Activated T-cell treated with anti-CD3 and anti-CD28 coated beads for 1 hour (primary cell): ENCODE measurements at places on chromosomes 12 and 14.

DNA sequence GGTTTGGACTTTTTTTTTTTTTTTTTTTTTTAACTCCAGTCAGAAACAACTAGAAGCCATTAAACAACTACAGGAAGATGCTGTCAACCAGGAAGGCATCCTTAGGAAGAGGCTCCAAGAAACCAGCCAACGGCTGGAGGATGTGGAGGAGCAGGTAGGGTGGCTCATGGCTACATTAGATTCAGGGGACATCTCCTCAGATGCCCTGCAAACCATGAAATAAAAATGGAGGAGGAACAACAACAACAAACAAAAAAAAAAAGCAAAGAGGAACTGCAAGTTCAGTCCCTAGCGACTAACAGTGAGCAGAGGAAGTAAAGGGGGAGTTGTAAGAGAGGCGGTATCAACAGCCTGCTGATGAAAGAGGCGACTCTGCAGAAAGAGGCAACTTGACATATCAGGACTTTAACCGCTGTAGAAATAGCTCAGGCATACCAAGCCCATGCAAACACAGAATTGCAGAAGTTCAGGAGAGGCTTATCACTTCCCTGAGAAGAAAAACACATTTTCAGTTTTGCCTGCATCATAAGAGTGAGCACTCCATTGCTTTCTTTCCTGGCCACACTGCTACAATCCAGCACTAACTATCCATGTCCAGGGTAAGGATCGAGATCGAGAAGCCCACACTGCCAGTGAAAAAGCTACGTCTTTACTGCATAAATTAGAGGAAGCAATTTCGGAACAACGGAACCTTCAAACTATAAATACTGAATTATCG lies 103.5 kb upstream of the BCAT1 start:
- DNase-seq: peak; percentile 11

DNA sequence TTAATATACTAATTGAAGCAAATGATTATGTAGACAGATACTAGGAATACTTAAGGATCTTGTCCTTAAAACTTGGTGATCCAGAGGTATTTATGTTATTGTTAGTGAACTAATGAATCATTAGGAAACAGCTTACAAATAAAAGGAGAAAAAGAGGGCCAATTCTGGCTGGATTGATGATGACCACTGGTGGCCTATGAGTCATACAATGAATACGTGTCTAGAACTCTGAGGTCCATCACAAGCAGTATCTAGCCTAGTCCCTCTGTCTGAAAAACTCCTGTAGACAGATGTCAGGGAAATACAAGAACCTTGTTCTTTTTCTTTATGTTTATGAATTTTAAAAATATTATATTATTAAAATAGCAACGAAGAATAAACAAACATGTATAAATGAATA lies 51.7 kb upstream of the RTL1 start:
- DNase-seq: no peak

- DNase-seq: peak; percentile 19
These were observed 132.6 kb upstream of the PLEKHG7 start for GRCh38 chr12:92570056-92570753.

DNA sequence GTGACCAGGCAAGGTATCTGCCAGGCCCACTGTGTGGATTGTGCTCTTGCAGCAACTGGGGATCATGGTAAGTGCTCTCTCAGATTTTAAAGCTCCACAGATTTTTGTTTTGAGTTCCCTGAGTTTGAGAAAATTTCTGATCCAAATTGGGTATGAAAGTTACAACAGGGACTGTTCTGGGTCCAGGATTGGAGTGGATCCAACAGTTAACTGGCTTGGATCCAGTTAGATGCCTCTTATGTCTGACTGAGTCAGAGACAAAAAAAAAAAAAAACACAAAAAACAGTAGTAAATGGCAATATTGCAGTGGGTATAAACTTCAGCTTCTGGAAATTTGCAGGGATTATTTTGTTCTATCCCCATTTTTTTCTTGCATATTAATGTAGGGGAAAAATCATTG lies 598.8 kb downstream of the C12orf50 start:
- no peak for DNase-seq

DNA sequence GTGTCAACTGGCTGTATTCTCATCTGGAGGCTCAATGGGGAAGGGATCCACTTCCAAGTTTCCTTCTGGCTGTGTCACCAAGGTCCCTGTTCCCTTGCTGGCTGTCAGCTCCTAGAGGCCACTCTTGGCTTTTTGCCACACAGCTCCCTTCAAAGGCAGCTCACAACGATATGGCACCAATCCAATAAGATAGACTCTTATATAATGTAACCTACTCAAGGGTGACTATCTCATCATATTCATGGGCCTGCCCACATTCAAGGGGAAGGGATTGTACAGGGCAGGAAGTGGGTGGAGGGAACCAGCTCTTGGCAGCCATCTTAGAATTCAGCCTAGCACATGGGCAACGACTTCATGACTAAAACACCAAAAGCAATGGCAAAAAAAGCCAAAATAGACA lies 98.7 kb upstream of the PLXNC1 start:
- DNase-seq: no peak

DNA sequence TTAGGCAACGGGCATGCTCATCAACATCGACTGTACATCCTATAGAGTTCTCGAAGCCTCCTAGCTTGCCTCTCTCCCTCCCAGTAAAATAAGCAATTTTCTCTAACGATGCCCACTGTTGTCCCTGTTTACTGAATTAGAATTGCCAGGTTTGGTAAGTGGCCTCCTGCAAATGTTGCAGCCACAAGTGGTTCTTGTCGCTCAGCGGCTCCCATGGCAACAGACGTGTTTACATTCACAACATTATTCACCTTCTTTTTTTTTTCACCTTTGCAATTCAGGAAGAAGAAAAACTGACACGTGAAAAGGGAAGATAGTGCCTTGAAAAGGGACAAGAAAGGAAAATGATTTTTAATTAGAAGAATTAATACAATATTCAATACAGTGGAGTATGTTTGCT lies 100.9 kb upstream of the PKP2 start:
- DNase-seq: no peak

GRCh38 chr12:111121840-111122239 lies 201.5 kb upstream of the MYL2 start:
- DNase-seq: no peak

DNA sequence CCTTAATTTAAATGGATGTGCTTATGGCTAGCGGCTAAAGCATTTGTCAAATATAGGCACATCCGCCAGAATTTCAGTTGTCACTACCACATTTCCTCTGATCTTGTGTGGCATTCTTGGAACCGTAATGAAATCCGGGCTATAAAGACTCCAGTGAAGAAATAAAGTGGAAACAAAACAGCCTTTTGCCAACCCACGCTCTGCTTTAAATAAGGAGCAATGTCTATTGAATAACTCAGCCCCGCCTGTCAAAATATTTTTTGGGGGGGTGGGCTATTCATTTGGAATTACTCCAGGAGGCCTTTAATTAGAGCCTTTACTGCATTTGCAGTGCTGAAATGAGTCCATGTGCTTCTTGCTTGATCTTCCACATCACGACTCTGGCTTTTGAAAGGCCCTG lies 179.6 kb upstream of the RPH3A start:
- DNase-seq: no peak

DNA sequence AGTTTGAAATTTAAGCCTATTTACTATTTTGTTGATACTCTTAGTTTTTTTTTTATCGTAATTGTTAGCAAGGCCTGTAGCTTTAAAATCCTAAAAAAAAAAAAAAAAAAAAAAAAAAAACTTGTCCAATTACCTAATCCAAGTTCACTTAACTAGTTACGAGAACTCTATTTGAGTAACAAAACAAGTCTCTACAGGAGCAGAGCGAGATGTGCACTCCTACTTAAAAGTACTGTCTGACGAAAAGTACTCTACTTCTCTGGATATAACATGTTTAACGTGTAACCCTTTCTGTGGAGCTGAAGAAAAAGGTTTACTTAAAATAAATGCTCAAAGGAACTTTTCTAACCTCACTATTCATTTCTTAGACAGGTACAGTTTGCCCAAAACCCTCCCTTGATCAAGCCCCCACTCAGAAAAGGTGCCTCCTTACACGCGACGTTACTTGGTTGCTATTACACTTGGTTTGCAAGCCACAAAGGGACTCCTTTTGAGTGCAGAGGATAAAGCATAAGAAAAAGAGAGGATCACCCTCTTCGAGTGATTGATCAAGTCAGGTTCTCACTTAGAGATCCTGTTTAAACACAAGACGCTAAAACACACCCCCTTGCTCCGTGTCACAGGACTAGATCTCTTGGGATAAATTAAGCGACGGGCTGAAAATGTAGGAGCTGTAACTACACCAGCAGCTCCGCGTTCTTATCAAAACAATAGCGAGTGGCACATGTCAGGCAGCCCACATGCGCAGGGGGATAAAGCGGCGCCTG lies 2.2 kb downstream of the BAZ1A start:
- no peak for DNase-seq

GRCh38 chr12:58148405-58148804 lies 207.0 kb downstream of the ATP23 start:
- DNase-seq: no peak

DNA sequence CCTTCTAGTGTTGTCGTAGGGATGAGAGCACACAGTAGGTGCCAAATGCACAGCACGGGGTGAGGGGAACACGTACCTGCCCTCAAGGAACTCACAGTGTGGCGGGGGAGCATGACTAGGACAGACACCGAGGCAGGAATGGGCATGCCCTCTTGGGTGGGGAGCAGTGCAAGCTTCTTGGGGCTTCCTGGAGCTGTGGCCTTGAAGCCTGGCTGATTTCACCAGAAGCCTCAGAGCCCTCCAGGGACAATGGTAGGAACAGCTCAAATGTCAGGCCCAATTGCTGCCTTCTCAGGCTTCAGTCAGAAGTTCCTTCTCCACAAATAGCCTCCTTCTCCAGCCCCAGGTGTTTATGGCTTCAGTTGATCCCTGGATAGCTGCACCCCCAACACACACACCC lies 43.4 kb downstream of the TEAD4 start:
- no peak for DNase-seq

- no peak for DNase-seq
These were observed 299.8 kb downstream of the ITPR2 start for GRCh38 chr12:26533211-26533610.

- no peak for DNase-seq
These were observed 14.1 kb downstream of the VRK1 start for GRCh38 chr14:96811265-96811664.

DNA sequence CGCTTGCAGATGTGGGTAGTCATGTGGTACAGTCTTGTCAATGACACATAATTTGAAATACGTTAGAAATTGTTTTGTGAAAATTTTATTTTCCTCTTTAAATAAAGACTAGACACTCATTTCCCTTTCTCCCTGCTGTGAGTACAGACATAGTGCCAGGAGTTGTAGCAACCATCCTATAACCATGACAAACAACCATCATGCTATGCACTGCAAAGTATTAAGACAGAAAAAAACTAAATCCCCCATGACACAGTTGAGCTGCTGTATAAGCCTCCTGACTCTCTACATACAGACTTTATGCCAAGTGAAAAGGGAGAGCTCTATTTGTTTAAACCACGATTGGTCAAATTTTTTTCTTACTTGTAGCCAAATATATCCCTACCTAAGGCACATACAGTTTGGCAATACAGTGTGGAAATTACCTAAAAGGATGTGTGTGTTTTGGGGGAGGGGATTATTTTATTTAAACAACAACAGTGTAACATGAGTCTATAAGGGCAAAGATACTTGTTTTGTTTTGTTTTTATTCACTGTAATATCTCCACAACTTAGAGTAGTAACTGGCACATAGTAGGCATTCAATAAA lies 45.0 kb upstream of the KRR1 start:
- DNase-seq: no peak

DNA sequence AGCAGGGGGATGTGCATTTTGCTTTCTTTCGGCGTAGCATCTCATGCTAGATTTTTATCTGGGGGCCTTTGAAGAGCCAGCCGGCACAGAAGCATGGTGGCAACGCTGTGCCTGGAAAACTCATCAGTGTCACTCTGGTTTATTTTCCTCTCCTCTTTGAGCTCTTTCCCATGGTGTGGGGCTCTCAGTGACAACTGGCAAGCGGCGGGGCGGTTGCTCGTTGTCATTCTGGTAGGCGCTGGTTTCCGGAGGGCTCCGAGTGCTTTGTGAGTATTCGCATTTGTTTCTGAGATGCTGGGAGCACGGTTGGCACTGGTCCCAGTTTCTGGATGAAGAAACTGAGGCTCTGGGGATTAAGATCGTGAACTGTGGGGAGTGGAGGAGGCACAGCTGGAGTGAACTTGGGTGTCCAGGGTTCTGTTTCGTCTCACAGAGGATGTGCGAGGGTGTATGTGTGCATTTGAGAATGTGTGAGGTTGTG lies 23.3 kb downstream of the TPCN1 start:
- no peak for DNase-seq

- DNase-seq: no peak
These were observed 351.4 kb upstream of the ATP2B1 start for GRCh38 chr12:90060031-90060430.

- DNase-seq: no peak
These were observed 68.4 kb upstream of the ARHGAP5 start for GRCh38 chr14:32008602-32009193.

DNA sequence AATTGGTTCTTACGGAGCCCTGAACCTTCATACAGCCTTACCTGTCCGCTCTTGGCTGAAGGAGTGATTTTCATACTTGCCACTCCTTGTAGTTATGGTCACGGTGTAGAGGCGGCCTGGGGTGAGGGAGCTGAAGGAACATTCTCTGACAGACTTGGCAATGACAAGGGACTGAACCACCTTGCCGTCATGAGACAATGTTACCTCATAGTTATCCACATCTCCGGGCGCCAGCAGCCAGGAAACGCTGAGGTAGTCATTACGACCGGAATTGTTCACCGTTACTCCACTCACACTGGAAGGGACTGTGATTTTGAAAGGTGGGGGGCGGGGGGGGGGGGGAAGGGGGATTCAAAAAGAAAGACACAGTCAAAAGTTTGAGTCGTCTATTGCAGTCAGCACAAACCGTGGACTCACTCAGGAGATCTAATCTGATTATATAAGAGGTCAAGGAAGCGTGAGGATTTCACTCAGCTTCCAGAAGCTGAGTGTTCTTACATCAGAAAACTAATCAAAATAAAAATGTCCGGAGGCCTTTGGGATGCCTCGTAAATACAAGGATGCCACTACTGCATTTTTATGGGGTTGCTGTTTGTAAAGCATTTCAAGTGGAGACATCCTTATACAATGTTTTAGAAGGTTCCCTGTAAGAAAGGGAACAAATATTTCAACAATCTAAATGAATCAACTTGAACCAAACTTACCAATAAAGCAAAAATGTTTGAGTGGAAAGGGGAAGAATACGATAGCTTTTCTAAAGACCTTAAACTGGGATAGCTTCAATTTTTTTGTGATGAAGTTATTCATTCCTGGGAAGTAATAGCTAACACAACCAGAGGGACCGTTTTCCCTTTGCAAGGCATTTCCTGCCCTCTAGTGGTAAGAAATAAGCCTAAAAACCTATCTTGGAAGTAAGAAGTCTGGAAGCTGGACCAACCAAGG lies 60.6 kb downstream of the PTPRB start:
- no peak for DNase-seq

GRCh38 chr12:92701441-92701840 lies 1.3 kb upstream of the PLEKHG7 start:
- no peak for DNase-seq
